ENCODE measurements at places on chromosomes 4 and X.

DNA sequence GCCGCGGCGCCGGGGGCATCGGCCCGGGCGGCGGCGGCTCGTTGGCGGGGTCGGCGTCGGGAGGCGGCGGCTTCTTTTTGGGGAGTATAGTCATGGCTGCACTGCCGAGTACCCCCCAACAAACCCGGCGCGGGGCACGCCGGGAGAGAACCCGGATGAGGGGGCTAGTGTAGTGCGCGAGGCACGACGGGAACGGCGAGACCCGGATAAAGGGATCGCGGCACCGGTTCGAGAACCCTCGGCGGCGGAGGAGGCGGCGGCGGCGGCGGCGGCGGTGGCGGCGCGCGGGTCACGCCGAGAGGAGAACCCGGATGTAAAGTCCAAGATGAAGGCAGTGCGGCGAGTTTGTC is at the start of gene OTUD5:
Gene OTUD5 (minus strand): TSS at position 131 of the 350 bp plus-strand sequence. CDS start 37 bp downstream, at position 94.
- no peak for DNase-seq

DNA sequence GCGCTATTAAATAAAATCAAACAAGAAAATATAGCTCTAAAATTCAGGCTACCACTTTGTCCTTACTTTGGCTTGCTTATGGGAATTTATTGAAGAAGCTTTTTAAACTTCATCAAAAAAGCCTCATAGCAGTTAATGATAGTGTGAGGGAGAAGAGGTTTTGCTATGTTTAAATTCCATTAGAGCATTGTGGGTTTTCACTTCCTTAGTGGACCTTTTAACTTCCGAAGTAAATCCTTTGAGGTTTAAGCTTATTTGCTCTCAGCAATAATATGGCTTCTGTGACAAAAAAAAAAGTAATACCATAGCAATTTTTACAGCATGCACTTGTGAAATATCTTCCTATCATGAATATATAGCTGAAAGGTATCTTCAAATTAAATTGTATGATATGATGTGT is 120.2 kb upstream of the NDST4 start:
- DNase-seq = no peak

- peak; percentile 65 for DNase-seq
Observed at GRCh38 chr4:153159728-153160221, 44.5 kb upstream of the TRIM2 start.

DNA sequence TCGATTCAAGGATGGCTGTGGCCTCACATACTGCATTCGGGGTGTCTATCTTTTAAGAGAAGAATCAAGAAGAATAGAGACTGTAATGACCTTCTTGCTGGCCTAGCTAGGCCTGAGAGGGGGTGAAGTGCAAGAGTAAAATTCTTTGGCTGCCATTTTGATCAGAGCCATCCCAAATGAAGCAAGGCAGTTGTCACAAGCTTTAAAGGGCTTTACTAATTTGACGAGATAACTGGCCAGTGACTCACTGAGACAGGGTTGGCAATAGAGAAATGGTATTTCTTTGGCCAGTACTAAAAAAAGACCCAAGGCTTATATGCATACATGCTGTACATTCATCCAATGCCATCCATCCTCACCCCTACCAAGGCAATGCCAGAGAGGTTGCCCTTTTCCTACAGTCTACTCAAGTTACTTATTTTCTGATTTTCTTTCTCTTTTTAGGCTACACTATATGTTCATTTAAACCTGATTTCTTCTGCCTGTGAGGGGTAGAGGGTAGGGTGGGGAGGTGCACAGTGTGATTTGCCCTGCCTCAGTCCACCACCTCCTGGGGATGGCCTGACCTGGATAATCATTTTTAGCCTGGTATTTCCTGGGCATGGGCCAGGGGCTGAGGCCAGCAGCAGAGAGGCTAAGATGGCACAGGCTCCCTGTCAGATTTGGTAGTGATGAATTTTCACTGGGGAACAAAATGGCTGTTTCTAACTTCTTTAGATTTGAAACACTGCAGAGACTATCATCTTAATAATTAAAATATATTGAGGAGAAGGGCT is 32.2 kb downstream of the ATG4A start:
- DNase-seq = no peak

DNA sequence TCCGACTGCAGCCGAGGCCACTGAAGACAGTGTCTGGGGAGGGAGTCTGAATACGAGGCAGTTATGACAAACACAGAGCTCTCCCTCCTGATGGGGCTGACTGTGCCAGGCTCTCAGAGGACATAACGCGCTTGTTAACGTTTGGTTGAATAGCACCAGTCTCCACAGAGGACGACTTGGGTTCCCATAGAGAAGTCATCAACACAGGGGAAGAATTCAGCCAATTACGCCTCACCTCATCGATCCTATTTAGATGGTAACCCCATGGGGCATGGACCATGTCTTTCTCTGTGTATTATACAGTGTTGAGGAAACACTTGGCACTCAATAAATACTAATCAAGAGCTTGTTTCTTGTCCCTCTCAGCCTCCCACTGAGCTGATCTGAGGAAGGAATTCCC is 642.6 kb upstream of the LCORL start:
- DNase-seq = no peak

DNA sequence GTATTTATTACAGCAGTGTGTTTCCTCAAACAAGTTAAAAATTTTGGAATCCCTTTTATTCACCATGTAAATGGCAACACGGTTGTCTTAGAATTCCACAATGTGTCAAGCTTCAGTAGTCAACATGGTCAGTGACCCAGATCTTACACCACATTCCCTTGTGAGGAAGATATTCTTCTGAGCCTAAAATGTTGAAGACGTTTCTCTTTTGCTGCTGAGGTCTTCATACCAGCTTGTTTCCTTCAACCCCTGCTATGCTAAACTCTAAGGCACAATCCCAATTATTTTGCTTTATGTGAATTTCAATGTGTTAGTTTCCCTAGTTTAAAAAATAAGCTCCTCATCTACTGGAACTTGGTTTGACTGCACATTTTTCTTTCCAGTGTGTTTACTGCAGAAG is 17.6 kb upstream of the LDB2 start:
- DNase-seq = no peak

DNA sequence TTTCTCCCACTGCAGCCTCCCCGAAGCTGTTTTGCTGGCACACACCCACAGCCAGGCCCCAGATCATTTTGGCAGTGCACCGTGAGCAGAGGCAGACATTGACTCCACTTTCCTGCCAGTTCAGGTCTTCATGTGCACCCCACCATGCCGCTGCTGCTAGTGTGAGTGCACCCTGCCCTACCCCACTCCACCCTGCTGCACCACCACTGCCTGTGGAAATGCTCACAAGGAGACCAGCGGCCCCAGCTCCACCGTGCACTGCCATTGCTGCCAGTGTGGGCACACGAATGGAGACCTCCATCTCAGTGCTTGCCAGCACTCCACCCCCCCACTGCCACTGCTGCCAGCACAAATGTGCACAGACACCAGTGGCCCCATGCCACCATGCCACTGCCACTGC is 277.6 kb upstream of the ZC4H2 start:
- DNase-seq = no peak

- DNase-seq = no peak
Observed at GRCh38 chrX:153832728-153833127, 2.4 kb upstream of the PDZD4 start.

DNA sequence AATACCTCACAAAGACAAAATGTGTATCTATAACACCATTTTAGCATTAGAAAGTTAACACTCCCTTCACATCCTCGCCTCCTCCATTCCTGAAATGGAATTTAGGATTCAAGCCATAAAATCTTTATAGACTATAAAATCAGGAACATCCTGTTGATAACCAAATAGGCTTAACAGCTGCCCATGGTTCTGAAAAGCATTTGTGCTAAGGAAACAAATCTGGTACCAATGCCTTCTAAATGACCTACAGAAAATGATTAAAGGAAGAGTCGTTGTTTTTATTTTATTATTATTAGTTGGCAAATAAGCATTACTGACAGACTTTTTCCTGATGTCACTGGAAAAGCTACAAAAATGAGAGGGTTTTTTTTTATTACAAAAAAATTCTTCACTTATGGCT is 79.8 kb downstream of the PAPSS1 start:
- DNase-seq = no peak

GRCh38 chr4:48979914-48980579 is 6.0 kb upstream of the CWH43 start:
- DNase-seq = no peak

DNA sequence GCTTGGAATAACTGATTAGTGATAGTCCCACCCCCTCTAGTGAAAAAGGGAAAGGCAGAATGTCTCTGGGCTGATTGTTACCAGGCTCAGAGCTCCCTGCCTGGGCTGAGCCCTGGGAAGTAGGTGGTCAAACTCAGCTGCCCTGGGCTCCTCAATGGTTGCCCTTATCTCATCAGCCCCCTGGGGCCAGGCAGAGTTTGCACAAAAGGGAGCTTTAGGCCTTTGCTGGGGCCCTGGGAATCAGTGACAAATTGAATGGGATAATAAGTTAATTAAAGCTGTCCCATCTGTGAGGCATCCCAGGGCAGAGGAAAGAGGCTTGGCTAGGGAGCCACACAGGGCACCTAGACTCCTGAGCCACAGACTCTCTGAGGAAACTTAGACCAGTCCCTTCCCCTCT is 89.0 kb downstream of the EFNB1 start:
- DNase-seq = no peak

GRCh38 chr4:35038079-35038805 is 1206.1 kb downstream of the ARAP2 start:
- no peak for DNase-seq

DNA sequence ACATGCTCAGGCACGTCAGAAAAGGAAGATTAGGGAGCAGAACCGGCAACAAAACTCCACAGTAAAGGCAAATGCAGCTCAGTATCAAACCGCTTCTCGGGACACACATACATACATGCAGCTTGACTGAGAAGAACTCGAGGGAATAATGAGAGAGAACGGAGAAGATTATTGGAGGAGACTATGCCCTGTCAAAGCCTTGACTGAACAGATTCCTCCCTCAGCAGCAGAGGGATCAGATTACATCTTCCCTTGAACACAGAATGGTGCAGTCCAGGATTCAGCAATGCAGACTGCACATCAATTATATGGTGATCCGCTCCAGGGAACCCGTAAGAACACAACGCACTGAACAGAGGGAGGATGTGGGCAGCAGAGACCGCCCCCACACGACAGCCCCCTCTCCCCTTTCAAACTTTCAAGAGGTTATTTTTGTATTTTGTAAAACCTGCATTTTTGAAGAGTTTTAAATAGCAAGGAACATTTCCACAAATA is 183.2 kb downstream of the FBXW7 start:
- peak; percentile 93 for DNase-seq

- DNase-seq = no peak
Observed at GRCh38 chr4:9919047-9919446, 102.2 kb downstream of the SLC2A9 start.

DNA sequence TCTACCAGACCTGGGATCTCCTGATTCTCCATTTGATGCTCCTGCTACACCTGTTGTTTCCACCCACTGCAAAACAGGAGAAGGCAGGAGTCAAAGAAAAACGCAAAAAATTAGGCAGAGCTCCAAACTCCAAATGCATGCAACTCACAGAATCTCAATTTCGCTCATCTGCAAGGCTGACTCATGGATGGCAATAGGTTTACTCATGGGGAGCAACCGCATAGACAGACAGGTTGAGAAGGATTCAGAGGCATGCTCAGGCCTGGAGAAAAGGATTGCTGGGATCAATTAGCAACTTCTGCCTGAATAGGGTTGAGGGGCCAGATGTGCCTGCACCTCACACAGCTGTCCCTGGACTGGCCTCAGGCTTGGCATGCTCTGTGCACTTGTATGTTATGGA is 231.0 kb downstream of the LDB2 start:
- DNase-seq = peak; percentile 87

Data from fibroblast of skin of left biceps (primary cell).